ENCODE measurements at places on chromosomes 2 and 18.

GRCh38 chr18:67425672-67426071 is 90.8 kb downstream of the DSEL start:
- DNase-seq, result no peak

DNA sequence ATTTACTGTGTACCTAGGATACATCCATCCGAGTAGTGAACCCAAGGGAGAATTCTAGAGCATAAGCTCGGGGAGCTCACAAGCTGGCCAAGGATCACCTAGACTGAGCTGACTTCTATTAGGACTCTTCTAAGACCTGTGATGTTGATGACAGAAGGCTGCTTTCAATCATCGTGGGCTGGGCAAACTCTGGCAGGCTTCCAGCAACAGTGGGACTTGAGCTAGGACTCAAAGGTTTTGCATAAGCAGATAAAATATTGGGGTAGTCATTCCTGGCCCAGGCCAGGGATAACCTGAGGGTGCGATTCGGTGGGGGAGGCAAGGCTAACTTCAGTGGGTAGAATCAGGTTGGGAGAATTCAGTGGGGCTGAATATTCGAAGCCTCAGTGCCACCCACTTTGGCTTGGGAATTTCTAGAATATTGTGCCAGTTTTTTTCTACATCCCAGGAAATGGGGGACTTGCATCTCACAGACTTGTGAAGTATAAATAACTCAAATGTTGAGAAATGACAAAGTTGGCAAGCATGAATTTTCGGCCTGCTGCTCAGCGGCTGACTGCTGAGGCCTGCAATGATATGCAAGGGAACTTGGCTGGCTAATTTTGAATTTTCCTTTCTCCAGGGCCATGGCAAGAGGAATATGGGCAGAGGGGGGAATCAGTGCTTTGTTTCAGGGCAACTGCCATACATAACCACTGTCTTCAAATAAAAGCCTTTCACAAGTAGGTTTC is 274.3 kb downstream of the PRKCE start:
- no peak for DNase-seq

DNA sequence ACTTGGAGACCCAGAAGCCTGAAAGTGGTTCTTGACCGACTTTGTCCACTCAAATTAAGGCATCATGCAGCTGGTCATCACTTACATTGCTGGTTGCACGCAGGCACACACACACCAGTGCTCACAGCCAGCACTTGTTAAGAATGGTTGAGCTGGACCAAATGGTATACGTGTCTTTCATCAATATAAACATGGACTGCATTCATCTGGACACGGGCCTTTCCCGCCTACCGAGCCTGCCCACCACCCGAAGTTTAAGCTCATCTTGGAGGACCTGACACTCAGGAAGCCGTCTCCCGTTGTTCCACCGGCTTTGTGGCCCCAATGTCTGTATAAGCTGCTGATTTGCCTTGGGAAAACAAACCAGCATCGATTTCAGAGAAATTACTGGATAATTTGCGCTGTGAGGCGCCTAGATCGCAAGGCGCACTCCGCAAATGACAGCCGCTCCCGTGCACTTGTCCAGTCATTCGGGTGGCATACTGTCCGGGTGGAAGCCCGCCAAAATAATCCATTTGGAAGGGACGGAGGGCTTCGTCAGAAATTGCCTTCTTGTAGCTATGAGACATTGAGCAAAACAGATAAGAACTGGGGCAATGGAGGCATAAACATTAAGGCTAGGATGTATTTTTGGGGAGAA is 40.1 kb upstream of the AKAIN1 start:
- DNase-seq, result no peak

DNA sequence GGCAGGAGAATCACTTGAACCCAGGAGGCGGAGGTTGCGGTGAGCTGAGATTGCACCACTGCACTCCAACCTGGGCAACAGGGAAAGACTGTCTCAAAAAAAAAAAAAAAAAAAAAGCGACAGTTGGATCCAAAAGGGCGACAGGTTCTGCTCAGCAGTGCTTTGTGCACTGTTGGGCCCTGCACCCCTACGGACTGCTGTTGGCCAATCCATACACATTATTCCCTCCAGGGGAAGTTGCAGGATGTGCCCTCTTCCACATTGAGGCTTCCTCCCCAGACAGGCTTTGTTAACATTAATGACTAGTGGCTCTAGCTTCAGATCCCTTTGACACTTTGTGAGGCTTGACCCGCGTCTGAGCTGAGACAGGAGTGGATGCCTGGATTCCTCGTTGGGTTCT is 9.4 kb downstream of the NT5DC4 start:
- DNase-seq, result no peak

DNA sequence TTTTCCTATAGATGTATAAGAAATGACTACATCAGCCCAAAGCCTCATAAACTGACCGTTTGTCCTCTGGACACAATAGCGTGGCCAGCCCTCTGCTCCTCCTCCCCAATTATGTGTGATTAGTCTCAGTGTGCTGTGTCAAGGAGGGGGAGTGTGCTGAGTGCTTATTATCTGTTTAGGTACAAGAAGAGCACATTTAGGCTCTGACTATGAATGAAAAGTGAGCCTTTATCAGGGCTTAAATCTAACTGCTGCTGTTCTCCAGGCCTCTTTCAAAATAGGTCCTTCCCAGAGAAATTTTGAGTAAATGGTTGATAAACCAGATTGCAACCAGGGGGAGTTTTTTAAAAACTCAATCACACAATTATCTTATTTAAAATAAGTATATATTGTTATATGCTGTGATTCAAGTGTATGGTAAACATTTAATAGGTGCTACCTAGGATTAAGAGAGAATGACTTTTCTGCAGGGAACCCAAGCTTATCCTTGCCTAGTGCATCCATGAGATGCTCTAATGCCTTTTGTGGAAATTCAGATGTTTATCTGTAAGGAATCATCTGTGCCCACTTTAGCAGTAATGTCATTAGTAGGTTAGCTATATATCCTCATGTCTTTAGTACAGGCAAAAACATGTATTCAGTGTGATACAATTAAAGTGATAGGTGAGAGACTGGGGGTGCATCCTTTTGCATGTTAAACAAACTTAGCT is 168.7 kb upstream of the SIX3 start:
- DNase-seq, result no peak
